Stimulated activated CD8-positive, alpha-beta memory T cell treated with anti-CD3 and anti-CD28 coated beads, Interleukin-4, amount 100 ng/mL, for 4 hours (primary cell): ENCODE measurements at places on chromosomes 3 and 15.

DNA sequence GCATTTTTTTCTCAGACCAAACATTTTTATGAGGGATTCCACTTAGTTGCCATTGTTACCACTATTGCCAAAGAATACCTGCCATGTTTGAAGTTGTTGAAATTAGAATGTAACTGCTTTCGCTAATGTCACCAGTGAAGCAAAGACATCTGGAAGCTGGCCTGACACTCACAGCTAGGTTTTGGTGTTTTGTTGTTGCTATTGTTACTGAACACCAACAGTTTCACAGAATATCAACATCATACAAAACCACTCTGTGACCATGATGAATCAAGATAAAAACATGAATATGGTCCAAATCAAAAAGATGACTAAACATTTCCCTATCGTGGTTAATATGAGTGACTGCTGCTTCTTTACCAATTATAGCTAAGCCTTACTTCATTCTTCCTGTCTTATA, 6.9 kb upstream of the CFAP20DC start:
- DNase-seq = no peak

DNA sequence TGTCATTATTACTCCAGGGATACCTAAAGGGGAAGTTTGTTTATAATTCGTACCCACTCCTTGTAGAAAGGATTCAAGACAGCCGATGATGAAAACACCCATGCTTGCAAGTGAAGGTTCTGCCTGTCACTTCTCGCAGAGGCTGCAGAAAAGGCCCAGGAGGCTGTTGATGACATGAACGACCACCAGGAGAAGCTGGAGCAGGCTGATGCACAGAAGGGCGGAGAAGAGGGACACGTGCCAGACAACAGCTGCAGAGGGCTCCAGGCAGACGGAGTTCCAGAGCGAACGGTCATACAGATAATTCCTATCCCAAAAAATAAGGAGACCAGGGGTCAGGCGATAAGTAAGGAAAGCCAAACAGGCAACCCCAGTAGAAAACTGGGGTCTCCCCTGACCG, 5.7 kb upstream of the DYNLT2B start:
- no peak for DNase-seq

DNA sequence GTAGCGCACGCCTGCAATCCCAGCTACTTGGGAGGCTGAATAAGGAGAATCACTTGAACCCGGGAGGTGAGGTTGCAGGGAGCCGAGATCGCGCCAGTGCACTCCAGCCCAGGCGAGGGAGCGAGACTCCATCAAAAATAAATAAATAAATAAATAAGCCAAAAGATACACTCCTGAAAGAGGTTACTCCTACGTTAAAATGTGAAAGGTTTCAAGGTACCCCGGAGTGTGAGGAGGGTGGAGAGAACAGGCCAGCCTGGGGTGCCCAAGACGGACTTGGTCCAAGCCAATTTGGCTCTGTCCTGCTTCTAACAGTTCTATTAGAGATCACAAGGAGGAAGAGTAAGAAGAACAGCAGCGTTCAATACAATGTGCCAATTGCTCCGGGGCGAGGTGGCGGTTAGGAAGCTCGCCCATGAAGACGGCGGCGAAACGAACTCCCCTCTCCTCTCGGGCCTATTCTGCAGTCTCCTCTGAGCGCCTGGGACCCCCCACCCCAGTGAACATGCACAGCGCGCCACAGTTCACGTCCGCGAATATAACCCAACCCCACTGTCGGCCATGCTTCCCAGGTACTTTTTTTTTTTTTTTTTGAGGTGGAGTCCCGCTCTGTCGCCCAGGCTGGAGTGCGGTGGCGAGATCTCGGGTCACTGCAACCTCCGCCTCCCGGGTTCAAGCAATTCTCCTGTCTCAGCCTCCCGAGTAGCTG, 942 bp downstream of the ELP6 start:
- no peak for DNase-seq

DNA sequence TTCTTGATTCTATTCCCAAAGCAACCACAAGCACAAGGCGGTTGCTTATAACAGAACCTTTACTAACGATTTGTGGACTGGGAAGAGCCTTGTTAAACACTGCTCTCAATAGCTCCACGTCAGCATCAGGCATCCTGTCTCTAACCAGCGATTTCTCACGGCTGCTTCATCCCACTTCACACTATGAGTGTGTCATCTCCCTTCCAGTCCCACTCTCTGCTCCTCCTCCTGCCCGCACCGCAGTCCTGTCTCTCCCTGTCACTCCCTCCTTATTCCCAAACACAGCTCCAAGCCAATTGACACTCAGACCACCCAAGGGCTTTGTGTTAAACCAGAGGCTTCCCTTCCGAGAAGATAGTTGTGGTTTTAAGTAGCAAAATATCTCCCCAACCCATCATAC, 94.8 kb downstream of the ABHD5 start:
- no peak for DNase-seq

- DNase-seq = peak; percentile 36
These were observed 64.7 kb downstream of the SLC30A4 start for GRCh38 chr15:45457641-45458539.

DNA sequence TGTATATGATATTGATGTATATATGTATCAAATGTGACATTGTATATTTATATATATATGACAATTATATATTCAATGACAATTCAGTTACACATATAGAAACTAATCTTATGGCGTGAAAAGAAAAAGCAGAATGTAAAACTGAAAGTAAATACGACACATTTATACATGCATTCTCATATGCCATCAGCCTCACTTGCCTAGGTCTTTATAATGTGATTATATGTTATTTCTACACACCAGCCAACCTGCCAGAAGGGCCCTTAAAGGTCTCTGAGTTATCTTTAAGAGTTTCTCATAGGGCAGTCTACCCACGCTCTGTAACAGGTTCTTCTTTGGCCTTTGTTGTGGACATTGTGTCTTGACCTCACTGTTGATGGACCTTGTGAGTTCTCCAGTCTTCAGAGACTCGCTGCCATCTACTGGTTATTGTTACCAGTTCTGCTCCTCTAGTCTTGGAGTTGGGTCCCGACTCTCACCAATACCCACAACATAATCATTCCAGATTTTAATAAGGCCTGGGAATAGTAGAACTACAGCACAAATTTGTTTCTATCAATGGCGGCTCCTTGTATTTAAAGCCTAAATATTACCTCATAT, 371.5 kb upstream of the GOLIM4 start:
- no peak for DNase-seq

DNA sequence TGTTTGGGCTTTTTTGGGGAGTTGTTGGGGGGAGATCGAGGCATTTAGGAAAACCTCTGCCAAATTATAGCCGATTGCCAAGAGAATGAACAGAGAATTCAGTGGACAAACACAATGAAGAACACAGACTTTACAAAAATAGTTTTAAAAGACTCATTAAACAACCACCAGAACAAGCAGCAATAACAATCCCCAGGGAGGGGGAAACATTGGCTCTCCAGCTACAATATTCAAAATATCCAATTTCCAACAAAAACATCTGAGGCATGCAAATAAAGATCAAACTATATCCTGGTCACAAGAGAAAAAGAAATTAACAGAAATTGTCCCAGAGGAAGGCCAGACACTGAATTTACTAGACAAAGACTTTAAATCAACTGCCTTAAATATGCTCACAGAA, 24.5 kb upstream of the ANKRD28 start:
- no peak for DNase-seq

DNA sequence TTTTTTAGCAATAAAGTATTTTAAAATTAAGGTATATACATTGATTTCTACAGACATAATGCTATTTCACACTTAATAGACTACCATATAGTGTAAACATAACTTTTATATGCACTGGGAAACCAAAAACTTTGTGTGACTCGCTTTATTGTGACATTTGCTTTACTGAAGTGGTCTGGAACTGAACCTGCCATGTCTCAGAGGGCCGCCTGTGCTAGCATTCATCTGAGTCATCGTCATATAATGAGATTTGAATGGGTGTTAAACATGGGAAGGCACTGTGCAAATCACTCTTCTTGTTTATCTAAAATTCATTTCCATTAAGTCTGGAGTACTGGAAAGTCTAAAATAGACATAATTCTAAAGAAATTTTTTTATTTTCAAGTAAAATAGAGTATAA, 12.9 kb downstream of the EIF2AK4 start:
- no peak for DNase-seq

- no peak for DNase-seq
These were observed 33.0 kb downstream of the LSM3 start for GRCh38 chr3:14211621-14212020.

DNA sequence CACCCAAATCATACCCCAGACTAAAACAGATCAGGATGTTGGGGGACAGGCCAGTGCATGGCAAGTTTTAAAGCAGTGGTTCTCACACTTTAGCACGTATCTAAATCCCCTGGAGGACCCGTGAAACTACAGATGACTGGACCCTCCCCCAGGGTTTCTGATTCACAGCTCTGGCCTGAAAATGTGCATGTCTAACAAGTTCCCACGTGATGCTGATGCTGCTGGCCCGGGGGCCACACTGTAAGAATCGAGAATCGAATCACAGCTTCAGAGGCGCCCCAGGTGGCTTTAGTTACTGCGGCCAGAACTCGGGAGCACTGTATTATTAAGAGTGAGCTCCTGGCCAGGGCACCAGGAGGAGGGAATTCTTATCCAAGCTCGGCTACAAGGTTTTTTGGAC, 11.6 kb downstream of the ADAMTS17 start:
- DNase-seq = no peak

DNA sequence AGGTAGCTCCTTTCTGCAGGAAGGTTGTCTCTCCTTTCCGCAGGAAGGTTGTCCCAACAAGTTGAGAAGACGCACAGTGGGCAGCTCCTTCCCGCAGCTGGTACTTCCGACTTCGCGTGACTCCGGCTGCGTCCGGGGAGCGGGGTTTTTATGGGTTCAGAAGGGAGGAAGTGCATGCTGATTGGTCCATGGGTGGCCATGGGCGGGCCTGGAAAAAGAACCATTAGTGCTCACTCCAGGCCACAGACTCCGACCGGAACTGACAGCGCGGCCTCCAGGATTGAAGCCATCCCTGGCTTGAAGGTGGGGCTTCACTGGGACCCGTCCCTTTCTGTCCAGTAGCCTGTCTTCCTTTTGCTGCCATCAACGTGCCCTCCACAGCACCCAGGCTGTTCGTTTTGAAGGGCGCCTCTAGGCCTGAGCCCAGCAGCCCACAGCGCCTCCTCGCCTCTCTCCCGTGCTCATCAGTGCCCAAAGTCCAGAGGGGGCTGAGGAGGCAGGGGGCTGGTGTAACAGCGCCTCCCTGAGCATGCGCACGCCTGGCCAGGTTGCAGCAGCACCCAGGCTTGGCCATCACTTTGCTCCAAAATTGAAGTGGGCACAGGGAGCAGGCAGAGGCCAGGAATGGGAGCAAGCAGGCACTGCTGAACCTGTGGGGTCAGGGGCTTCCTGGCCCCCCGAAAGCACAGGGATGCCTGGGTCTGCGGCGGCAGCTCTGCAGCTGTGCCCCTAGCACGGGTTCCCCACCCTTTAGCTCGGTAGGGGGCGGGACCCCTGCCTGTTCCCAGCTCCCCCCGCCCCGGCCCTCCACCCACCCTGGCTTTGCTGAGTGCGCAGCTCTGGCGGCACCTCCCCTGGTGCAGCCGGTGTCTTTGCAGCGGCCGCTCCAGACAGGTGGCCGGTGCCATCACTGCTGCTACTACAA, 330.6 kb upstream of the MCTP2 start:
- DNase-seq = no peak

- DNase-seq = no peak
These were observed 6.0 kb downstream of the TADA3 start for GRCh38 chr3:9786209-9786739.

DNA sequence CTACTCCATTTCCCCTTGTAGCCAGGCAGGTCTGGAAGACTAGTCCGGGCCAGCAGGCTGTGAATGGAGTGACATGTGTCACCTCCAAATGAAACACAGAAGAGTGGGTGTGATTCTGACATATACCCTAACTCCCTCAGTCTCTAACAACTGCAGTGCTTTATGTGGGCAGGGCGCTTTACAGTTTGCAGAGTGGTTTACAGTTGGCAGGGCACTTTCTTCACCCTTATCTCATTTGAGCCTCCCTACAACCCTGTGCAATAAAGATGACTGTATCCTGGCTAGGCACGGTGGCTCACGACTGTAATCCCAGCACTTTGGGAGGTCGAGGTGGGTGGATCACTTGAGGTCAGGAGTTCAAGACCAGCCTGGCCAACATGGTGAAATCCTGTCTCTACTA, 176.3 kb downstream of the RAB11A start:
- DNase-seq = no peak

GRCh38 chr3:53269888-53270880, 14.4 kb upstream of the TKT start:
- no peak for DNase-seq

DNA sequence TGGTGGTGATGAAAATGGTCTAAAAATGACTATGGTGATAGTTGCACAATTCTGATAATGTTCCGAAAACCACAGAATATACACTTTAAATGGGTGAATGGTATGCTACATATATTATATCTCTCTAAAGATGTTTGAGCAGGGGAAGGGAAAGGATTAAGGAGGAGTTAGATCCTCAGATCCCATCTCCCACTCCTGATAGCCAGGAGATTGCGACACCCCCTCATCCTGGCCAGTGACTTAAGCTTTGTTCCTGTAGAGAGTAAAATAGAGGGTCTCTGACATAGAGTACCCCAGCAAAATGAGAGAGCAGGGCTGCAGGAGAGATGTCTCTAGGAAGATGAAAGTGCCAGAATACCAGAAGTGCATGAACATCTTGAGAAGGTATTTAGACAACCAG, 984.8 kb downstream of the FHIT start:
- DNase-seq = no peak

GRCh38 chr15:76169911-76170800, 110.4 kb downstream of the TMEM266 start:
- DNase-seq = no peak

- DNase-seq = no peak
These were observed 86.4 kb downstream of the TBL1XR1 start for GRCh38 chr3:177110895-177111294.

DNA sequence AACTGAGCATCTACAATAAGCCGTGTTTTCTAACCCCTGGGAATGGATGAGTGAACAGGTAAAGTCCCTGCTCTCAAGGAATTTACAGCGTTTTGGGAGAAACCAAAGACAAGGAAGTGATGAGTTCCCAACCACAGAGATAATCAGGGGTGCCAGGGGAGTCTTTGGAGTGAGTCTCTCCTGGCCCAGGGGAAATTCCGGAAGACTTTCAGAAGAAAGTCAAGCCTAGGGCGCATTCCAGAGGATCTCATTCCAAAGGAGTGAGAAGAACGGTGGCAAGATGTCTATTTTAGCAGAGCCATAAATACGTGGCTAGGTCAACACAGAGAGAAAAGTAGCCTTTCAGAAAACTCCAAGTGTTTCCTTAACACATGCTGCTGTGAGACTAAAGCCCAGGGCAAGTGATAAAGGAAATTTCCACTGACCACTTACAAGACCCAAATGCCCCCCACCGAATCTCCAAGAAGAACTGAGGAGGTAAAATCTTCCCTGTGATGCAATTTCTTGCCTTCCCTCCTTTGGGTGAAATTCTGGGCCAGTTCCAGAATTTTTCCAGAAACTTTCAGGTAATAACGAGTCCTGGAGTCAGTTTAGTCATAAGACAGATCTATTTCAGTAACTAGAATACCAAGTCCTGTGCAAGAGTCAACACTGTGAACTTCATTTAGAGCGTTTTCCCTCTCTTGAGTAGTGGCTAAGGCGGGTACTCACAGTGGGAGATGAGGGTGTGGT, 437.4 kb downstream of the NR2F2 start:
- no peak for DNase-seq
